ENCODE measurements at places on chromosomes 5 and 9. TPM values are rescaled to one million over a fixed set of nuclear protein-coding genes. Genes with fewer than 3 reads are reported as not detected.
A peak's percentile ranks its signal among the peaks of the same experiment; 100 is the strongest.

GRCh38 chr9:137619240-137620047 lies 639 bp downstream of the EHMT1 start:
- no peaks in the 10 kb centered on the region for H3K27me3 ChIP-seq
- peak overlapping the region; percentile 94 for H3K27ac ChIP-seq

GRCh38 chr9:110979636-110980035 lies 58.6 kb downstream of the LPAR1 start:
- H3K27me3 ChIP-seq = no peaks in the 10 kb centered on the region
- H3K4me1 ChIP-seq = peaks cover 5% of the 10 kb centered on the region
- no peak overlapping the region for H3K27ac ChIP-seq
- no peak overlapping the region for H3K4me3 ChIP-seq

- H3K36me3 ChIP-seq = no peaks in the 10 kb centered on the region
- no peaks in the 10 kb centered on the region for H3K27me3 ChIP-seq
- DNase-seq = no peak
Observed at GRCh38 chr5:2357309-2357708, 394.2 kb downstream of the IRX2 start.

GRCh38 chr5:168472329-168472728 lies 13.9 kb upstream of the RARS1 start:
- DNase-seq = peak; percentile 25
- no peak overlapping the region for H3K27ac ChIP-seq
- H3K4me1 ChIP-seq = no peaks in the 10 kb centered on the region
- no peak overlapping the region for H3K4me3 ChIP-seq
- no peaks in the 10 kb centered on the region for H3K27me3 ChIP-seq

DNA sequence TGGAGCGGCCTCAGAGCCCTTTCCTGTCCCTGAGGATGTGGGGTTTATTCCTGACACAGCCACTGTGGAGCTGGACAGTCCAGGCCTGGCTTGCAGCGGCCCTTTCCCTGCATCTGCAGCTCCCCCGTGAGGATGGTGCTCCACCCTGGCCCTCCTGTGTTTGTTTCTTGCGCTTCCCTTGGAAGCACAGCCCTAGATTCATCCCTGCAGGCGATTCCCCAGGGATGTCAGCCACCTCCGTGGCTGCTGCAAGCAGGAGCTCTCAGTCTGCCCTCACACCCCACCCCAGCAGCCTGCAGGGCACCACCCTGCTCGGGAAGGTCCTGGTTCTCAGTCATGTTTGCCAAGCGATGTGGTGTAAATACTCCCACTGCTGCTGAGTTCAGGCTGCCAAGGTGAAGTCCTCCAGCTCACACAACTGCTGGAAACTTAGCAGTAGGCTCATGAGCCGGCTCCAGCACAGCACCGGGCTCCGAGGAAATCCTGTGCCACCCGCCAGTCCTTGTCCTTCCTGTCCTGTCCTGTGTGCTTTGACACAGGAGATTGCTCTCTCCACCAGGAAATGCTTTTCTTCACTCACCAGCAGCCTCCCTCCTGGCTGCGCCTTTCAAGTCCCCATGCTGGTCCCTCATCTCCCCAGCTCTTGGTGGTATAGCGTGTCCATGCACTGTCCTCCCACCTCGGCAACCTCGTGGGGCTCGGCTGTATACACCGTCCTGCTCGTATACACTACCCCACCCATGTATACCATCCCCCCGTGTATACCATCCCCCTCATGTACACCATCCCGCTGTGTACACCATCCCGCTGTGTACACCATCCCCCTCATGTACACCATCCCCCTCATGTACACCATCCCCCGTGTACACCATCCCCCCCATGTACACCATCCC lies 16.2 kb downstream of the ROPN1L start:
- no peaks in the 10 kb centered on the region for H3K36me3 ChIP-seq
- H3K27me3 ChIP-seq = no peaks in the 10 kb centered on the region
- peak; percentile 23 for DNase-seq
- H3K27ac ChIP-seq = no peak overlapping the region

DNA sequence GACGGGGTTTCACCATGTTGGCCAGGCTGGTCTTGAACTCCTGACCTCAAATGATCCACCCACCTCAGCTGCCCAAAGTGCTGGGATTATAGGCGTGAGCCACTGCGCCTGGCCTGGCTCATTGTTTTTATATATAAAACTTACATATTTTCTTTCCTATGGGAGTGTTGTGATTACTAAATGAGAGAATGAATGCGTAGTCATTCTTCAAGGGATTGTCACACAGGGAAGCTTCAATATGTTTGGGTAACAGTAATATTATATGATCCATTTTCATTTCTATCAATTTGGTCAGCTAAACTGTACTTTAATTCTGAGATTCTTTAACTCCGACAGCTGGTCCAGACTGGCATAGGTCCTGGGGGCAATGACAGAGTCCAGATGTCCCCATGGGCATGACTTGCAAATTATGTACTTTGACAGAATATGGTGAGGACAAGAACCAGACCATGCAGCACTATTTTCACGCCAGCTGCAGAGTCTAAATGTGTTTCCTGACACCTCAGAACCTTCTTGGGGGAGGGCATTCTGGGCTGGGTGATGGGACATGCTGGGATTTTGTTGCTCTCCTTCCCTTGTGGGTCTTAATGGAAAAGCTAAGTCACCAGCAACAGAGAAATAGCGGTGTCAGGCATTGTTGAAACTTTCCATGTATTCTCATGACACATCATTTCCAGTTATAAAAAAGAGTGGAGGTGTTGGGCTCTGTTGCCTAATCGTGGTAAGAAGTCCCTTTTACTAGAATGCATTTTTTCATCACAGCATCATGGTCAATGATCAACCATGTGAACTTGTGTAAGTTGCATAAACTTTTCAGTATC lies 40.9 kb upstream of the TNC start:
- H3K36me3 ChIP-seq = no peaks in the 10 kb centered on the region
- H3K27ac ChIP-seq = no peak overlapping the region
- no peak overlapping the region for H3K4me3 ChIP-seq

DNA sequence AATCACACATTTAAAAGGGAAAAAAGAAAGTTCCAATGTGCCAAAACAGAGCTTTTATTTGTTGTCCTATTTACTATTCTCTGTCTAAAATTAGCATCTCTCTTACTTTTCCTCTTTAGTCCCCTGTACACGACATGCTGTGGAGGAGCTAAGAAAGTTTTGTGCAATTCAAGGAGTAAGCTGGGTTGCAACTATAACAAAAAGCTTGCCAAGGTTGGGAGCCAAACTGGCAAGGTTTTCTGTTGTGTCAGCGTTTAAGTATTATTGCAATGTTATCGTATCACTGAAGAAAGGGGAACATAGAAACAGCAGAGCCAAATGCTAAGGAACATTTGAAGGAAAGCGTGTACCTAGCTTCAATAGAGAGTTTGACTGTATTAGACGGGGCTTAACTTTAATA lies 680.8 kb downstream of the CETN3 start:
- DNase-seq = no peak
- H3K27me3 ChIP-seq = no peaks in the 10 kb centered on the region
- no peaks in the 10 kb centered on the region for H3K36me3 ChIP-seq
- H3K4me1 ChIP-seq = peaks cover 4% of the 10 kb centered on the region
- H3K4me3 ChIP-seq = no peak overlapping the region

DNA sequence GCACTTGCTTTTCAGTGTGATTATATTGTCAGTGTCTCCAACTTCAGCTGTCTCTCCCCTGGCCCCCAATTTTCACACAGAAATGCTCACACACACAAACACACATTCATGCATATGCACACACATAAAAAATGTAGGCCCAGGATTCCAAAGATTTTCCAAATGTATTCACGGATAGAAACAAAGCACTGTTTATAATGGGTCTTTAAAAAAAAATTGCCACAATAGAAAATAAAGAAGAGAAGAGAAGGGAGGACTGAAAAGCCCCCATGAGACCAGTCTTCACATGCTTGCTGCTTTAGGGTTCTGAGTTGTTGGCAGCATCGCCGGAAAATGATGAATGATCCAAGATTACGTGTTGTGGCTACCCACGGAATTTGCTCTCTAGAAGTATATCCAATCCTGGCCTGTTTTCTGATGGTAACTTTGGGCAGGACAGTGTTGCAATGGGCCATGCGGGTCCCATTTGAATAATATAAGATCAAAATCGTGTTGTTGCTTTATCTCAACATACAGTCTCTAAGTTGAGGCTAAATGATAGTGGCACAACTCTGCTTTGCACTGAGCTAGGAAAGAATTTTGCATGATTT lies 36.2 kb upstream of the ACO1 start:
- H3K27me3 ChIP-seq = no peaks in the 10 kb centered on the region
- no peak for DNase-seq
- no peaks in the 10 kb centered on the region for H3K36me3 ChIP-seq

DNA sequence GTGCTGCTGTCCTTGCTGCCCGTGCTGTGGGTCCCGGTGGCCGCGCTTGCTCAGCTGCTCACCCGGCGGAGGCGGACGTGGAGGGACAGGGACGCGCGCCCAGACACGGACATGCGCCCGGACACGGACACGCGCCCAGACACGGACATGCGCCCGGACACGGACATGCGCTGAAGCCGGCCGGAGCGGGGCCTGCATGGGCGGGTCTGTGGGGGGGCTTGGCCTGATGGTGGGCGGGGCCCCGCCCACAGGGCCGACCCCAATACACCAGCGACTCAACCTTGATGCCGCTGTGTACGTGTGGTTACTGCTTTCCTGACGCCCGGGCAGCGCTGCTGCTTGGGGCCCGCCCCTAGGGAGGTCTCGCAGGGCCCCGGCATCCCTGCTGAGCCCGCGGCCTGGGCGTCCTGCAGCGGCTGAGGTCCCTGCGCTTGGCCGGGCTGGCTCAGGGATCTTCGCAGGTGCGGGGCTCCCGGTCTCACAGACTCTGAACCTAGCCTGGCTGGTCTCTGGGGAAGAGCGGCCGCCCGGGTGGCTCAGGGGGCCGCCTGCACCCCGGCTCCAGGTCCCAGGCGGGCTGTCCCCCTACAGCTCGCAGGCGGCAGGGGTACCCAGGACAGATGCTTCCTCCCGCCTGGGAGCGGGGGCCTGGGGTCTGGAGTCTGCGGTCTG lies 20.9 kb downstream of the SLC6A18 start:
- DNase-seq = peak; percentile 29
- no peak overlapping the region for H3K27ac ChIP-seq
- H3K27me3 ChIP-seq = no peaks in the 10 kb centered on the region
- H3K4me3 ChIP-seq = no peak overlapping the region
- H3K4me1 ChIP-seq = 0 out of 2 replicates have a peak, but pooled peaks cover 3% of the 10 kb centered on the region

GRCh38 chr9:74493512-74493911 lies 3.6 kb upstream of the RORB start:
- peaks cover 42% of the 10 kb centered on the region for H3K4me1 ChIP-seq
- peak overlapping the region; percentile 3 for H3K27ac ChIP-seq
- peak; percentile 76 for DNase-seq

DNA sequence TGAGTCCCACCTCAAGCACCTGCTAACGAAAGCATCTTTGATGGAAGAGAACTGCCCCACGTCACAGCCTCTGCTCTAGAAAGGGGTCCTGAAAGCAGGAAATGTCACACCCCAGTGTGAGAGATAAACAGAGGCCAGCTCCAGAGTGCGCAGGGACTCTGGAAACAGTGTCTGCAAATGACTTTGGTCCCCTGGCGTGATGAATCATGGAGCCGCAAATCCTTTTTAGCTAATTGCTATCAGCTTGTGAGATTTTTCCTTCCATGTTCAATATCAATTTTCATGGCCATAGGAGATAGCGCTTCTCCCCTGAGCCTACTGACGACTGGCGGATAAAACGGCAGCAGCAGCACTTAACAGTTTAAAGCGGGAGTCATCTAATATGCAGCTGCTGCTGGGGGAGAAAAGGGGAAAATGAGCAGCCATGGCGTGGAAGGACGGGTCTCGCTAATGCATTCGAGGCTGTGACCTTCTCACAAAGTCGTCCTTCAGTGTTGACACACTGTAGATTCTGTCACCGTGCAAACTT lies 209.6 kb upstream of the IRX1 start:
- no peak overlapping the region for H3K27ac ChIP-seq
- no peak for DNase-seq
- no peaks in the 10 kb centered on the region for H3K4me1 ChIP-seq
- H3K27me3 ChIP-seq = no peaks in the 10 kb centered on the region
- H3K4me3 ChIP-seq = no peak overlapping the region
- H3K36me3 ChIP-seq = no peaks in the 10 kb centered on the region

DNA sequence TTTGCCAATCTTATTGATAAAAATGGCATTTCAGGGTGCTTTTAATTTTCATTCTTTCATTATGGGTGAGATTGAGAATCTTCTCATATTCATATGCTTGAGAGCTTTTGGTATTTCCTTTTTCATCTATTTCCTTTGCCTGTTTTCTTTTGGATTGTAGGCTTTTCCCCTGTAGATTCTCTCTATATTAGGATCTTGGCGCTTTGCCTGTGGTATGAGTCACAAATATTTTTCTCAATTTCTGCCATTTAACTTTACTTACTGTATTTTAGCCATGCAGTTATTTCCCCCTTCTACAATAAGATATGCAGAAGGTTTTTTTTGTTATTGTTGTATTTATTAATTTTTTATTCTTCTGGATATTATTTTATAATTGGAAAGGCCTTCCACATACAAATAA lies 21.5 kb upstream of the KLF9 start:
- DNase-seq = no peak
- H3K4me3 ChIP-seq = no peak overlapping the region
- no peaks in the 10 kb centered on the region for H3K27me3 ChIP-seq
- H3K4me1 ChIP-seq = no peaks in the 10 kb centered on the region
- H3K36me3 ChIP-seq = no peaks in the 10 kb centered on the region
- H3K27ac ChIP-seq = no peak overlapping the region

- H3K27me3 ChIP-seq = peaks cover 97% of the 10 kb centered on the region
- H3K27ac ChIP-seq = no peak overlapping the region
- no peaks in the 10 kb centered on the region for H3K36me3 ChIP-seq
- DNase-seq = peak; percentile 66
- H3K4me3 ChIP-seq = peak overlapping the region; percentile 55
- H3K4me1 ChIP-seq = peaks cover 32% of the 10 kb centered on the region
Observed at GRCh38 chr5:3590161-3590966, 5.3 kb upstream of the IRX1 start.

GRCh38 chr5:156526081-156526925 lies 199.3 kb downstream of the SGCD start:
- no peaks in the 10 kb centered on the region for H3K4me1 ChIP-seq
- no peak overlapping the region for H3K4me3 ChIP-seq
- H3K27ac ChIP-seq = no peak overlapping the region
- H3K27me3 ChIP-seq = no peaks in the 10 kb centered on the region
- no peak for DNase-seq

GRCh38 chr5:1465966-1466471 lies 20.8 kb upstream of the SLC6A3 start:
- H3K4me1 ChIP-seq = no peaks in the 10 kb centered on the region
- peaks cover 41% of the 10 kb centered on the region for H3K36me3 ChIP-seq
- no peak for DNase-seq
- H3K27me3 ChIP-seq = no peaks in the 10 kb centered on the region
- H3K27ac ChIP-seq = no peak overlapping the region

C5orf34 gene
- 11.8 TPM for total RNA-seq

GPR150 gene
- not detected for total RNA-seq

SYNPO gene
- total RNA-seq = 3.0 TPM

SLC6A7 gene
- total RNA-seq = not detected

MYMK gene
- not detected for total RNA-seq

ZMYND19 gene
- total RNA-seq = 50.3 TPM

KCNN2 gene
- total RNA-seq = 24.7 TPM

CLIC3 gene
- total RNA-seq = 0.56 TPM

CCNO gene
- total RNA-seq = not detected

EQTN gene
- total RNA-seq = 0.24 TPM

FOXE1 gene
- total RNA-seq = 0.45 TPM

RLN2 gene
- total RNA-seq = 4.7 TPM

TMEM232 gene
- 4.4 TPM for total RNA-seq

TMC1 gene
- 0.54 TPM for total RNA-seq

ORM2 gene
- total RNA-seq = not detected

LECT2 gene
- not detected for total RNA-seq

CSF1R gene
- total RNA-seq = not detected

All from GM23338 (cell line).